Heart left ventricle (tissue), 16 donors: ENCODE measurements at places on chromosomes 6 and 20.

GRCh38 chr6:53686355-53686940 is 20.9 kb upstream of the KLHL31 start:
- H3K27ac ChIP-seq, result peak overlapping the region; percentile 70
- H3K4me3 ChIP-seq, result no peak overlapping the region
- no peaks in the 10 kb centered on the region for H3K27me3 ChIP-seq
- H3K36me3 ChIP-seq, result no peaks in the 10 kb centered on the region

GRCh38 chr20:16537918-16538317 is 35.3 kb downstream of the KIF16B start:
- no peak overlapping the region for H3K4me3 ChIP-seq
- H3K27ac ChIP-seq, result no peak overlapping the region

- peaks cover 25% of the 10 kb centered on the region for H3K4me1 ChIP-seq
- H3K4me3 ChIP-seq, result peak overlapping the region; percentile 80
- peaks cover 69% of the 10 kb centered on the region for H3K36me3 ChIP-seq
- DNase-seq, result no peak
Observed at GRCh38 chr20:59030911-59031563, 1.1 kb downstream of the ATP5F1E start.

GRCh38 chr6:95841560-95841959 is 174.2 kb upstream of the FUT9 start:
- DNase-seq, result no peak
- H3K27me3 ChIP-seq, result no peaks in the 10 kb centered on the region
- no peaks in the 10 kb centered on the region for H3K4me1 ChIP-seq
- no peaks in the 10 kb centered on the region for H3K36me3 ChIP-seq
- no peak overlapping the region for H3K27ac ChIP-seq

- DNase-seq, result no peak
- no peaks in the 10 kb centered on the region for H3K36me3 ChIP-seq
- H3K4me3 ChIP-seq, result no peak overlapping the region
- peaks cover 53% of the 10 kb centered on the region for H3K4me1 ChIP-seq
Observed at GRCh38 chr20:9147547-9148024, 78.7 kb downstream of the PLCB4 start.

- H3K27ac ChIP-seq, result peak overlapping the region; percentile 28
- H3K36me3 ChIP-seq, result no peaks in the 10 kb centered on the region
- H3K4me1 ChIP-seq, result no peaks in the 10 kb centered on the region
Observed at GRCh38 chr6:161418463-161418945, 144.6 kb upstream of the AGPAT4 start.
